ENCODE measurements at places on chromosomes 1 and 21.
A peak's percentile ranks its signal among the peaks of the same experiment; 100 is the strongest.

- no peak for DNase-seq
These were observed 26.3 kb downstream of the STK40 start for GRCh38 chr1:36359383-36359782.

DNA sequence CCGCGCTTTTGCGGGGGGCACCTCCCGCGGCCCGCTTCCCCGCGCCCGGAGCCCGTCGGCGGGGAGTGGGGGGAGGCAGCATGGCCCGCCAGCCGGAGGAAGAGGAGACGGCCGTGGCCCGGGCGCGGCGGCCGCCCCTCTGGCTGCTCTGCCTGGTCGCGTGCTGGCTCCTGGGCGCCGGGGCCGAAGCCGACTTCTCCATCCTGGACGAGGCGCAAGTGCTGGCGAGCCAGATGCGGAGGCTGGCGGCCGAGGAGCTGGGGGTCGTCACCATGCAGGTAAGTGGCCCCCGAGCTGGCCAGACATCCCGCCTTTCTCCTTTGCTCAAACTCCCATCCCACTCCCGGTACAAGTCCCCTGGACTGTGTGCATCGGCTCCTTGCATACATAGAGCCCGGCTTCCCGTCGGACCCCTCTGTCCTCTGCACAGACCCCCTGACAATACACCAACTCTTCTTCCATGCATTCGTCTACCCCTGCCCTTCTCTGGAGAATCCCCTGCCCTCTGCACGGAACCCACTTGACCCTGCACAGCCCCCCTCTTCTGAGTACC, 812 bp downstream of the CACHD1 start:
- DNase-seq, result peak; percentile 60

GRCh38 chr1:29756498-29756897, 520.2 kb downstream of the PTPRU start:
- no peak for DNase-seq

GRCh38 chr1:8133657-8134430, 107.7 kb upstream of the ERRFI1 start:
- DNase-seq, result no peak

GRCh38 chr1:156246781-156247459, 936 bp downstream of the PAQR6 start:
- no peak for DNase-seq

- DNase-seq, result no peak
These were observed 49.9 kb downstream of the UMODL1 start for GRCh38 chr21:42120903-42121535.

DNA sequence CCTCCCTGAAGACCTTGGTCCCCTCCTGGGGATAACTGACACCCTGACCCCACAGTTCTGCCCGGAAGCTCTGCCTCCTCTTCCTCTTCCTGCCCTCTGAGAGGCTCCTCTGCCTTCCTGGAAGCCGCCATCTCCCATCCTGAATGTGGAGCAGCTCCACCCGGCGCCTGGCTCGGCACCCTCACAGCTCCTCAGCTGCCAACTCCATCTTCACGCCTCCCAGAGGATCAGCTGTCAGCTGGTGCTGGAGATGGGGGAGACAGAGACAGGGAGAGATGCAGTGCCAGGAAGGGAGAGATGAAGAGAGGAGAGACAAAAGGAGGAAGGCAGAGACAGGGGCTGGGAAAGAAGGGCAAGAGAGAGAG, 210.4 kb upstream of the CSF3R start:
- no peak for DNase-seq

GRCh38 chr1:1062348-1063163, 11.6 kb downstream of the RNF223 start:
- no peak for DNase-seq

GRCh38 chr1:30770150-30770549, 12.6 kb upstream of the LAPTM5 start:
- no peak for DNase-seq

GRCh38 chr1:211830328-211831142, at the start of gene LPGAT1:
TSS of gene LPGAT1 (minus strand) at chr1:211830763. CDS start at chr1:211829296, 1,467 bp downstream.
- peak; percentile 80 for DNase-seq

GRCh38 chr1:192442736-192443135, 125.9 kb downstream of the RGS21 start:
- DNase-seq, result no peak

DNA sequence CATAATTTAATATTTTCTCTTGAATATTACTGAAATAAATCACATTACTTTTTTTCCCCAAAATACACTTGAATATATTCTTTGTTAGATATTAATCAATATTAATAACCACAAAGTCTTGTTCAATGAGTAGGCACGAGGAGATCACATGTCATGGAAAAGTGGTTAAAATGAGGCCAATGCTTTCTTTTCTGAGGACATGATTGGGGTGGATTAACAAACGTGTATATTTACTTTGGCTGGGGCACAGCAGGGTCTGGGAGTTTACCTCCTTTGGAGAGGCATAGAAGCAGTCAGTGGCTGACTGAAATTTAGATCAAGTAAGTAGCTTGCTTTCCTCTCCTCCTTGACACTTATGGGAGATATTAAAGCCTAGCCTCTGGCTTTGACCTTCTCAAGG, 664.3 kb upstream of the B3GALT2 start:
- peak; percentile 50 for DNase-seq

GRCh38 chr1:15957221-15958095, 18.4 kb downstream of the ZBTB17 start:
- DNase-seq, result no peak

GRCh38 chr1:32012709-32013385, 821 bp upstream of the KHDRBS1 start:
- no peak for DNase-seq

GRCh38 chr1:23403735-23404486, 20.6 kb downstream of the TCEA3 start:
- peak; percentile 87 for DNase-seq

- DNase-seq, result no peak
These were observed 141.6 kb downstream of the KCNT2 start for GRCh38 chr1:196466654-196467053.

- DNase-seq, result peak; percentile 62
These were observed 12.3 kb upstream of the GSTM4 start for GRCh38 chr1:109643385-109644230.

DNA sequence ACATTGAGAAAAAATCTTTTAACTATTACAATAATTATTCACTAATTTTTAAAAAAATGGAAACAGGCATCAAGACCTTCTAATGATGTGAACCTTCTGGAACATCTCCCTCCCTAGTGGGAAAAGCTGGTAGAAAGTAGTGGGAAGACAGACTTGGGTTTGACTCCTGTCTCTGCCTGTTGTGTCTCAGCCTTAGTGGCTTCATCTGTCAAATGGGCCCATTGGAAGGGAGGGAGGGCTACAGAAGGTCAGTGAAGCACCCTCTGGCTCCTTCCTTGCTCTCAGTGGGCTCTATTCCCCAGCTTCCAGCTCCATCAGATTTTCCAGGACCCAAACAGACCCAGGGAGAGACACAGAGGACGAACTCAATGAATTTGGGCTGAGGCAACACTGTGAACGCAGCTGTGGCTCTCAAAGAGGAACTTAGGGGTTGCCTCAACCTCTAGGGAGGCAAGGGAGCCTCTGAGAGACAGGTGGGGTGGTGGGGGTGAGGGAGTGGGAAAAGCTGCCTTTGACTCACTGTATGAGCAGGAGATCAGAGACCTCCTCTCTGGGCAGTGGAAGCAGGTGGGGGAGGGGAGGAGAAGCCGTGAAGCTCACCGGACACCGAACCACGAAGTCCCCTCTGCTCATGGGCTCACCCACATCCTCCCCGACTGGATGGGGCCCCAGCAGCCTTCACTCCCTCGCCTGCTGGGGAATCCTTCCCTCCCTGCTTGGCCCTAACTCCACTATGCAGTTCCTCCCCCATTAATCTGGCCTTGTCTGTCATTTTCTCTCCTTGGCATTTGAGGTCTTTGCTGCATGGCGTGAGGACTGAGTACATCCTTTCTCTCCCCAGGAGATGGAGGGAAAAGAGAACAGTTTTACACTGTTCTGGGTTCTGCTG, 4.5 kb downstream of the CNR2 start:
- DNase-seq, result no peak

DNA sequence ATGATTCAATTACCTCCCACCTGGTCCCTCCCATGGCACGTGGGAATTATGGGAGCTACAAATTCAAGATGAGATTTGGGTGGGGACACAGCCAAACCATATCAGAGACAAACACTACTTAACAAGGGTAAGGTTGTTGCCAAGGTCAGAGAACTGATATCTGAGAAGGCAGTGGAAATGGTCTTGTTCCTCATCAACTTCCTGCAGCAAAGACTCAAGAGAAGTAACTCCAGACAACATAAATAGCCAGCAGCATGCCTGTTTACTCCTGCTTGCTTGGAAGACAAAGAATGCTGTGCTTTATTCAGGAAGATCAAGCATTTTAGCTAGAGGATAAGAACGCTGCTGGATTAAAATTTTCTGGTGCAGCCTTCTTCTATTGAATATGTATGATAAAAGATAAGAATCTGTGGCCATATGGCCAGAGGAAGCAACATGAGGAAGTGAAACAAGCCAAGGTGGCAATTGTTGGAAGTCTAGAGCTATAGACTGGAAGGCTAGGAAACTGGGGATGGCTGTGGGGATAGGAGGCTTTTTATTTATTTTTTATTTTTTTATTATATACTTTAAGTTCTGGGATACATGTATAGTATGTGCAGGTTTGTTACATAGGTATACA, 36.4 kb downstream of the DDAH1 start:
- no peak for DNase-seq

DNA sequence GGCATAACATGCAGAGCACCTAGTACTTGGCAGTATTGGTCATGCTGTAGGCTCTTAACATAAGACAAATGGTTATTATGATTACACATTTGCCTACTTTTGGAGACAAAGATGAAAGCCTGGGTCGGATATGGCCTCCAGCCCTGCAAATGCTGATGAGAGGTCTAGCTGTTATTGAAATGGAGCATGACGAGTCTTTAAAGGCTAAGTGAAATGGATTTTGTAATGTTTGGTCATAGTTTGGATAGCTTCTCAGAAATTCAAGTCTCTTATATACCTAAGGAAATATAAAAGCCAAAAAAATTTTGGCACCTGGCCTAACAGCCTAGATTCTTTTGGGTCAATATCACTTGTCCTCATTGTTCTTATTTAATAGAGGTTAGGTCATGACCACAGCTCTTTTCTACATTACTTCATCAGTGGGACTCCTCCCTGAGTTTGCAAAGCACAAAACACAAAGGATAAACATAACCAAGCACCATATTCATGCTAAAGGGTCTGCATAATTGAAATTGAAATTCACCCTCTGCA, 69.2 kb upstream of the WLS start:
- no peak for DNase-seq
